ENCODE measurements at places on chromosomes 6 and 20.

DNA sequence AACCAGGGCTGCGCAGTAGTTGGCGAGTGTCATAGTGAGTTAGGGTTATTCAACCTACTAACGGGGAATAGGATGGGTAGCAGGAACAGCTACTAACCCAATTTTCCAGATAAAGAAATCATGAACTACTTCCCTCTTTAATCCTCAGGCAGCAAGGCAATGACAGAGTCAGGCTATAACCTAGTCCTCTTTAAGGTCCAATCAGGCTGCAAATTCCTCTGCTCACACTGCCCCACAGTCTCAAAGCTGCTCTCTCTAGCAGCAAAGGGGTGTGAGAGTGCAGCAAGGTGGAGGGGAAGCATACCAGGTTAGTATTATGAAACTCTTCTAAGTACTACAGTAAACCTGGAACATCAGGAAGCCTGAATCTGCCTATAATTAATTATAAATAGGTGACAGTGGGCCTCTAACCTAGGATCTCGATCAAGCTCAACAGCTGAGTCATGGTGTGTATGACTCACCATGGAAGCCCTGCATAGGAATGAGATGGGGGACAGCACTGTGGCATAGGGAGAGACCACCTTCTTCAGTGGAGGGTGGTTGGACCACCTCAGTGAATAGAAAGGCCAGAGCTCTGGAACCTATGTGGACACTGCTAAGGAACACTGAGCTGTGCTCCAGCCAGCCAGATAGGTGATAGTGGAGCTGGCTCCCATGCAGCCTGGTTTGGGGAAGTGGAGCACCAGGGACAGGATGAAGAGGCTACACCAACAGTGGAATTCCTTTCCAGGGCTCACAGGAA, 7.9 kb downstream of the PEX6 start:
- no peak for DNase-seq

DNA sequence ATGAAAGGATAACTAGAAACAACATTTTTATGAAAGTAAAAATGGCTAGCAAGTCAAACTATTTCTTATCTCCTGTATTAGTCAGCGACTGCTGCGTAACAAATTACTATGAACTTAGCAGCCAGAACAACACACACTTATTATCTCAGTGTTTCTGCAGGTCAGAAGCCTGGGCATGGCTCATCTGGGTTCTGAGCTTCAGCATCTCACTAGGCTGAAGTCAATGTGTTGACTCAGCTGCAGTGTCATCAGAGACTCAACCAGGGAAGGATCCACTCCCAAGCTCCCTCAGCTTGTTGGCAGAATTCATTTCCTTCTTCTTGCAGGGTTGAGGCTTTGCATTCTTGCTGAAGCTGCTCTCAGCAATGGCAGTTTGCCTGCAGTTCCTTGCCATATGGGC, 33.2 kb upstream of the IGF2R start:
- no peak for DNase-seq

GRCh38 chr6:5116243-5116991, 31.3 kb downstream of the PPP1R3G start:
- no peak for DNase-seq

GRCh38 chr6:135329851-135330803, 149.0 kb downstream of the MYB start:
- DNase-seq = no peak

- no peak for DNase-seq
These were observed 102.6 kb downstream of the IBTK start for GRCh38 chr6:82144852-82145340.

- DNase-seq = peak; percentile 42
These were observed 69.0 kb downstream of the MOCS1 start for GRCh38 chr6:39865011-39865888.
